Adipocyte (in vitro differentiated cells): ENCODE measurements at places on chromosomes 11 and 22.
A peak's percentile ranks its signal among the peaks of the same experiment; 100 is the strongest.

DNA sequence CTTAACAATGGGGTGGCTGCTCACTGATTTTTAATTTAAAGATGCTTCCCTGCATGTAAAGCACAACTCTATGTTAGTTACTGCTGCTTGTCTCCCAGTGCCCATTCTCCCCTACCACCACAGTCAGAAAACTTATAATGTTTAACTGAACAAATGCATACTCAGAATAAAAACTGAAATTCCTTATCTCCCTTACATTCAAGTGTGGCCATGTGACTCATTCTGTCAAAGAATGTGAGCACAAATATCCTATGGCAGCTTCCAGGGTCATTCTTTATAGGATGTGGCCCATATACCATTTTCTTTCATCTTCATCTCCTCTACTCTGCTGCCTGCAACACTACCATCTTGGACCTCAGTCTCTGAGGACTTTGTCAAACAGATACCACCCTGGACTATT is 374.8 kb downstream of the DYNC2H1 start:
- DNase-seq: no peak

GRCh38 chr11:15591112-15591537 is 476.4 kb downstream of the INSC start:
- no peak for DNase-seq

DNA sequence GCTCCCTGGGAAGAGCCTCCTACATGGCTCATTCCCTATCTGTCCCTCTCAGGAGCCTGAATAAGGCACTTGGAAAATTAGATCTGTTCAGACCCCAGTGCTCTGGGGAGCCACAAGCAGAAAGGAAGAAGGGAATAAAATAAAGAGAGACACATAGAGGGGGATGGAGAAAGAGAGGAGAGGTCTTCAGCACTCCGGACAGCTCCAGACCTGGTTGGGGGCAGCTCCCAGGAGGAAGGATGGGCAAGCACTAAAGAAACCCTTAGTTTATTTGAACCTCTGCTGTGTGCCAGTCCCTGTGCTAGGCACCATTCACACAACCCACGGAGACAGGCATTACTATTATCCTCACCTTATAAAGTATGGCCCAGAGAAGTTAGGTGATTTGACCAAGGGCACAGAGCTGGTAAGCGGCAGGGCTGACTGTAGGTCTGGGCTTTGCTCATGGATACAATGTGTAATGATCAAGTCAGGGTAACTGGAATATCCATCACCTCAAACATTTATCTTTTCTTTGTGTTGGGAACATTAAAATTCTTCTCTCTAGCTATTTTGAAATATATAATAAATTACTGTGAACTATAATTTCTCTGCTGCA is 53.7 kb upstream of the LRRC32 start:
- no peak for DNase-seq

- DNase-seq: peak; percentile 86
Observed at GRCh38 chr11:8959546-8960166, 4.6 kb downstream of the TMEM9B start.

GRCh38 chr11:102426000-102426399 is 26.6 kb downstream of the TMEM123 start:
- no peak for DNase-seq

DNA sequence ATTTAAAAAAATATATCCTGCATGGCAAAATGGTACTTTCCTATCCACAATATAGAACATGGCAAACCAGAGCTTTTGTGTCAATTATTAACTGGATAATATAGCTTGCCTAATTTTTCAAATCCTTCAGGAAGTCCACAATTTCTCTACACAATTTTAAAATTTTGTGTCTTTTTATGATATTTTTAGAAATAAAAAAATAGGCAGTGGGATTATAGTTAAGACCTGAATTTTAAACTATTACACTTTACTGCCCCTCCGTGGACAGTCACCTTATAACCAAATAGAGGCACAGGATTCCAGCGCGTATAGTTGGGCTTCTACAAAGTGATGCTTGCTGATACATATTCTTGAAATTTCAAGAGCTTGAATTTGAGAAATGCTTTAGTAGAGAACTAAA is 2.1 kb upstream of the DMC1 start:
- peak; percentile 89 for DNase-seq

DNA sequence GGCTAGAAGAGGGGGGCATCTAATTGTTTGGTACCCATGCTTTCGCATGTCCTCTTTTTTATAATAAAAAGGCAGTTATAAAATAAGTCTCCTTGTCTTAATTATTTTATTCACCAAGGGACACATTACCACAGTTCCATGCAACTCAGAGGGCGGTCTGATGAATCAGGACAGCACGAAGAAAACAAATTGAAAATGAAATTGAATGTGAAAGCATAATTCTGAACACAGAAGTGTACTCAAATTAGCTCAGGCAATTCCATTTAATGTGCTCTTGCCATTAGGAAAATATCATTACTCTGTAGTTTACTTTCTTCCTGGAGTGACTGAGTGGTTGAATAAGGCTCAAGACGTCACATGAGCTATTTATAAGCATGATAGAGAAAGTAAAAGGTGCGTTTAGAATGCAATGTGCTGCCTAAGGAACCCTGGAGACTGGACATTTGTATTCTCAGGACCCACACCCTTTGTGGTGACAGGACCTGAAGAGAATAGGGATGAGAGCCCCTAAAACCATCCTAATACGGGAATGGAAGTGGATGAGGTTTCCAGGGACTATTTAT is 59.6 kb downstream of the MTNR1B start:
- DNase-seq: no peak

DNA sequence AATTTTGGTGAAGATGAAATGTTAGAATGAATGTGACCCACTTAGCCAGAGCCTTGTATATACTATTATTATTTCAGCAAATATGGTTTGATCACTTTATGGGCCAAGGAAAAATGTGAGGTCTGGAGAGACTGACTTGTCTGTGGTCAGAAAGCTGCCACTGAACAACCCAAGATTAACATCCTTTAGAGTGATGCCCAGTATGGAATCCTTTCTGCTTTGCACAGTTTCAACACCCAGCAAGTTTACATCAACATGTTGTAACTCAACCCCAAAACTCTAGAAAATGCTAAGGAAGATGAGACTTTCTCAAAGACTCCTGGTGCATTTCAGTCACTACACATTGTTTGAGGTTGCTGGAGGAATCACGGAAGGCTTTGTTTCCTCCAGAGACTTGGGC is 107.7 kb downstream of the SNX19 start:
- no peak for DNase-seq

DNA sequence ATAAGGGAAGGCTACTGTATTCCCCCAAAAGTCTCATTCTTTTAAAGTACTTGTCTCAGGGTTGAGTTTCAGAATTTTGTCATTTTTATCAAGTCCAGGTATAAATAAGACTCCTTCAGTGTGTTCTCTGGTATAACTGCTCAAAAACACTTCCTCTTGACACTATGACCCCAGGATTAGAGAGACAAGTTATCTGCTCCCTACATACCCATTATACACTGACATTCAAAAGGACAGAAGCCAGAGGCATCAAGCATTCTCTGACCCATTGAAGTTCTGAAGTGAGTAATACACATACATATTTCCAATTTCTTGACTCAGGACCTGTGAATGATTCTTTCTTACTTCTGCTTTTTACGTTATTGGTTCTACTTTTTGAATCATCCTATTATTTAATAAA is 447.8 kb upstream of the CNTN5 start:
- DNase-seq: no peak

DNA sequence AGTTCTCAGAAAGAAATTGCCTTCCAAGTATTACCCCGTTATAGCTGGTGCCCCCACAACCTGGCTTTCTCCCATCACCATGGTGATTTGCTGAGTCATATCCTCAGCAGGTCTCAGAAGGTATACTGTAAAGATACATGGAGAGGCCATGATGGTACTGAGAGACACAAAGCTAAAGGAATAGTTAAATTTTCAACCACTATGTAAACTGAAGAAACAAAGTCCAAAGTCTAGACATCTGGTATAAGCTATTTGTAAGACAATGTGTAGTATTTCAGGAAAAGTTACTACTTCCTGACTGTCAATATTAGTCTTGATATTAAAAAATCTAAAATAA is 377.1 kb downstream of the DCDC1 start:
- no peak for DNase-seq

DNA sequence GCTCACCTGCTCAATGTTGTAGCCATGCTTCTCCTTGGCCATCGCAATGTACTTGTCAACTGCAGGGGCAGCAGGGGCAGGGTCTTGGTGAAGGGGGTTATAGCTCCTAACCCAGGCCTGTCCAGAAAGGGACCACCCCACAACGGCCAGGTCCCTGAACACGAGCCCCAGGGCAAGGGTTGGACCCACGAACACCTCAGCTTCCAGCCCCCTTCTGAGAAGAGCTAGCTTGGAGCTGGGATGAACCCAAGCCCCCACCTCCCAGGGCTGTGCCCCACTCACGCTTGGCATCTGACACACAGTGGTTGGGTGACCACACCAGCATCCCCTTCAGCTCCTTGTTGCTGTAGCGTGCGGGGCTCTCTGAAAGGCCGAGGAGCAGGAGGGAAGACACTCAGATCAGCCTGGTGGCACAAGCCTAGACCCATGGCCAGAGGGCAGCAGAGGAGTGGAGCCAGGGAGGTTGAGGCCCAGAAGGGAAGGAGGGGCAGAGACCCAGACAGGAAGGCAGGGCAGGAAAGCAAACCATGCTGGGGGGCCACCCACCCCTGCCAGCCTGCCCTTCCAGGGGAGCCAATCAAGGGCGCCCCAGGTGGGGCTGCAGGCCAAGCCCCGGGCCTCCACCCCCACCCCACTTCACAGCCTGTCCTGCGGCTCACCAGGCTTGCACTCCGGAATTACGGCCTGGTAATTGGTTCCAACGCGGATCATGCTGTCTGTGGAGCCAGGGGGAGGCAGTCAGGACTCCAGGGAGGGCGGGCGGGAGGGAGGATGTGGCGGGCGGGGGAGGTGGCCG is 1.9 kb downstream of the RCOR2 start:
- no peak for DNase-seq

DNA sequence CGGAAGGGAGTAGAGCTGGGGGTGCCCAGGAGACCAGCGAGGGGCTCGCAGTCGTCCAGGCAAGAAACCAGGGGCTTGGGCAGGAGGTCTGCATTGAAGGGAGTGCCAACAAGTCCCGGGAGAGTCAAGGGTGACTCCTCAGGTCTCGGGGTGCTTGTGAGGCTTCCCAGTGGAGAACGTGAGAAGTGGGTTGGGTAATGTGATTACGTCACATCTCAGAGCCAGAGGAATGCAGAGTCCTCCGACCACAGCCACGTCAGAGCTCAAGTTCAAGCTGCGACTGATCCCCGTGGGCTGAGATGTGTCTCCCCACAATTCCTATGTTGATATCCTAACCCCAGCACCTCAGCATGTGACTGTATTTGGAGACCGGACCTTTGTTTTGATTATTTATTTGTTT is 89.7 kb upstream of the SHANK2 start:
- no peak for DNase-seq

- DNase-seq: no peak
Observed at GRCh38 chr11:115871161-115871760, 367.0 kb upstream of the CADM1 start.

DNA sequence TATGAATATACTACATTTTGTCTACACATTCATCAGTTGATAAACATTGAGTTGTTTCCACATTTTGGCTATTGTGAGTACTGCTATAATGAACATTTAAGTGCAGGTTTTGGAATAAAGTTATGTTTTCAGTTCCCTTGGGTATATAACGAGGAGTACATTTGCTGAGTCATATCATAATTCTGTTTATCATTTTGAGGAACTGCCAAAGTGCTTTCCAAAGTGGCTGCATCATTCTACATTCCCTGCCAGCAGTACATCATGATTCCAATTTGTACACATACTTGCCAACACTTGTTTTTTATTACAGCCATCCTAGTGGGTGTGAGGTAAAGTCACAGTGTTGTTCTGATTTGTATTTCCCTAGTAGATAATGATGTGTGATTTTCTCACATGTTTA is 1458.6 kb upstream of the TENM4 start:
- DNase-seq: no peak

DNA sequence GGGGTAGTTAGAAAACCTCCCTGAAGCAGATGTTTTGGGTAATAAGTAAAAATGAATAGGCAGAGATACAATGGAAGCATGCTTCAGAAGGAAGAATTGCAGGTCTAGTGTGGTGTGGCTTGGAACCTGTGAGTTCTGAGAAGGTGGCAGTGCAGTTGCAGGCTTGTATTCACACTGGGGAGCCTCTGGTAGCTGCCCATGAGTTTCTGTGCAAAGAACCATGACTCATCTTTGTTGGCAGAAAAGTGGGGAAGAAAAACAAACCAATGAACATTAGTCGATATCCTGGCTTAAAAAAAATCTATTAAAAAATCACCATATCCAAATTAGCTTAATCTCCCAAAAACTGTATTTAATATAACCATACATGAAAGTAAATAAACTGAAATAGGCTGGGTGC is 232.6 kb downstream of the FAT3 start:
- no peak for DNase-seq

GRCh38 chr11:59801981-59802638 is 8.5 kb downstream of the MRPL16 start:
- DNase-seq: no peak

DNA sequence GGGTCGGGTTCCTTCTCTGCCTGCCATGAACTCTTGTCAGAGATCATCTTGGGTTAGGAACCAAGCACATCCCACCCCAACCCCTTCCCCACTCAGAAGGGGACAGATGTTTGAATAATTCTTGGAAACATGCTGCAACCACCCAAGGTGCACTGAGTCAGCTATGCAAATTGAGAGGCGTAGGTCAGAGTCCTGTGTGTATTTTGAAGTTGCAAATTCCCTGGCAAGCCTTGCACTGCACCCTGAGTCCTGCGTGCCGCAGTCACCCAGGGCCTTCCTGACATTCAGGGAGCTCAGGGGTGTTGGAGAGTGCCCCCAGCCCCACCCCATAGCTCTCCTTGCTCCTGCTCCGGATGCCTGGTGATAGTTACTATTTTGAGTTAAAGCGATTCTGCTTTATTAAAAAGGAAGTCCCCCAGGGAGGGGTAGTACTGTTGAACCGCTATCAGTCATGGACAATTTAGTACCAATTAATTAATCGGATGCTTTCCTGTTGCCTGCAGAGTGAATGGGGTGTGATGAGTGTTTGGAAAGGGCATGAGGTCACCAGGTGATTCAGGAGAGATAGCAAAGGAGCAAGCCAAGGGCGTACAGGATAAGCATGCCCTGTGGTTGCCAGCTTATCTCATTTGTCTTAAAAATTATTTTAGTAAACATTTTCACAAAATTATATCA is 123.7 kb downstream of the GRIK4 start:
- DNase-seq: no peak

DNA sequence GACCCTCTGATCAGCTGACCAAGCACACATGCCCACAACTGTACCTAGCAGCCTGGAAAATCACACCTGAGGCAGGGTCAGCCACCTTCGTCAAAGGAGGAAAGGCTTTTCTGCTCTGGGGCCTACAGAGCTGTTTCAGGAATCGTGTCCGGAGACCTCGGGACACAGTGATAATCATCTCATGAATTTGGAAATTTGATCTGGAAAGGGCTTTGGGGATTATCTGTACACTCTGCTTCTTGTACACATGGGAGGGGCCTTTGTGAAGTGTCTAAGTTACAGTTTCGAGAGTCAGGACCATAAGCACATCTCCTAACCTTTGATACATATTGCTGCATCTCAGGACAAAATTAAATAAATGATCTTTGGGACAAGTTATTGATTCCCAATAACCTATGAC is 1421.2 kb upstream of the TENM4 start:
- no peak for DNase-seq

- DNase-seq: no peak
Observed at GRCh38 chr22:38038426-38038825, 18.8 kb upstream of the PICK1 start.

- no peak for DNase-seq
Observed at GRCh38 chr11:92347454-92347853, 122.8 kb downstream of the FAT3 start.

- peak; percentile 99 for DNase-seq
Observed at GRCh38 chr11:8604078-8604723, 10.2 kb upstream of the STK33 start.

- DNase-seq: no peak
Observed at GRCh38 chr22:48883211-48883960, 944.3 kb downstream of the BRD1 start.
